ENCODE measurements at places on chromosomes 12 and 14. TPM values are rescaled to one million over a fixed set of nuclear protein-coding genes. Genes with fewer than 3 reads are reported as not detected.

DNA sequence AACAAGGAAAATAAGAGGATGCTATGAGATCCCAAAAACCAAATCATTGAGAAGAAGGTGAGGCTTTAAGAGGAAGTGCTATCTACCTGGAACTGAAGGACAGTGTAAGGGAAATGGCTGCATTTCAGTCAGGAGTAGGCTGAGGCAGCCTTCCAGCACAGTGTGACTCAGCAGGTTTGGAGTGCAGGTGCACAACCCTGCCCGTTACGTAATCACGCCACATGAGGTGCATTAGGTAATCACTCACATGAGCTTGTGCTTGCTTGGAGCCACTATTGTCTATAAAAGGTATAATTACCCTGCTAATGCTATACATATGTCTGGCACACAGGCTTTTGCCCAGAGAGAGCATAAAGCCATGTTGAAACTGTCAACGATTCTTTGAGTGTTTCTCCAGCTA is 74.9 kb downstream of the DIO2 start:
- no peak for DNase-seq

DNA sequence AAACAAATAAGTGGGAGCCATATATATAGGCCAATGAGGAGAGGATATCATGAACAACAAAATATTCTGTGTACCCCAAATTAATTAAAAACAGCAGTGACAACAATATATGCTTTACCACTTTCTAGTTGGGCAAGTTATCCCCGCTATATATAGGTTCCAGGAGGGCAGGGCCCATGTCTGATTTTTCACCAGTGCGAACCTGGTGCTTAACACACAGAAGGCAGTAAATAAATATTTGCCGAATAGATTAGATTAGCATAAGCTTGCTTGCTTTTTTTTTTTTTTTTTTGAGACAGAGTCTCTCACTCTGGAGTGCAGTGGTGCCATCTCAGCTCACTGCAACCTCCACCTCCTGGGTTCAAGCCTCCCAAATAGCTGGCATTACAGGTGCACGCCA is 3.4 kb upstream of the MIP start:
- DNase-seq = no peak

GRCh38 chr14:65258391-65258790 is 154.1 kb upstream of the FUT8 start:
- DNase-seq = no peak

The RXYLT1 gene
- 28.6 TPM for polyA plus RNA-seq

DNA sequence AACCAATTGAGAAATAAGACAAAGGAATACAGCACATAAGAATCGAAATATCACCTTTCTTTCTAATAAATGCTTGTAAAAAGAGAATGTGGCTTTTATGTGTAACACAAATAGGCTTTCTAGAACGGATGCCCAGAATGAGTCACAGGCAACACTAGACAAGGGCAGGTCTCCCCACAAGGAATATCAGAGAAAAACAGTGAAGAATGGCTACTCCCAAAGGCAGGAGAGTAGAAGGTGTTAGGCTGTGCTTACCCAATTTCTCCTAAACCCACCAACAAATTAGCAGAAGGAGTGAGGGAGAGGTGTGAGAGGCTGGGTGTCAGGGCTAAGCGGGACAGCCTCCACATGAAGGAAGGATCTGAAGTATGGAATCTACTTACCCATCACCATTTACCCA is 55.2 kb downstream of the GALNT4 start:
- no peak for DNase-seq

The BMP4 gene
- polyA plus RNA-seq = 48.0 TPM

DNA sequence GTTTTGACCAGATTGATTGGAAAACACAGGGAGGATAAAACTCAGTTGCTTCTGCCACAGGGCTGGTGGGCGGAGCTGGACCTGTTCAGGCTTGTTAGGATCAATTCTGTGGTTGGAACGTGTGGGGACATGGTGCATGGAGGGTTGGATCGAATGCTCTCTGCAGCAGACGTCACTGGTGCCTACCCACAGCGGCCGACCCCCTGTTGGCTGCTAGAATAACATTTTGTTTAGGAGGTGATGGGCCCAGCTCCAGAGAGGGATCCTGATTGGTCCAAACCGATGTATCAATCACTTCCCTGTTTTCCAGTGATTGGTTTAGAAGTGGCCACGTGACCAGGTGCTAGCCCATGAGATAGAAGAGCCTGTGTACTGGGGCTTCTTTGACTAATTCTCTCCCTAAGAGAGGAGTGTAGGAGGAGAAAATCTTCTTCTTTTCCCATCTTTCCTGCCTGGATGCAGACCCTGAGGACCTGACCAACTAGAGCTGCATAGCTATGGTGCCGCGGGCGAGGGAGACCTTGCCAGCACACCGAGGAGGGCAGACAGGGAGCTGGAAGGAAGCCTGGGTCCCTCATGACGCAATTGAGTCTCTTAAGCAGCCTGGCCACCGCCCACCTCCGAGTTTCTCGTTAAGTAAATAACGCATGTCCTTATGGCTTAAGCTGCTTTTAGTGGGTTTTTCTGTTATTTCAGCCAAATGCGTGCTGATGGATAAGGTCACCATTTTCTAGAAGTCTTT is 163.5 kb downstream of the AACS start:
- DNase-seq = no peak

GRCh38 chr14:82811246-82811645 is 1277.6 kb upstream of the SEL1L start:
- DNase-seq = no peak

The ART4 gene
- polyA plus RNA-seq = 0.68 TPM

DNA sequence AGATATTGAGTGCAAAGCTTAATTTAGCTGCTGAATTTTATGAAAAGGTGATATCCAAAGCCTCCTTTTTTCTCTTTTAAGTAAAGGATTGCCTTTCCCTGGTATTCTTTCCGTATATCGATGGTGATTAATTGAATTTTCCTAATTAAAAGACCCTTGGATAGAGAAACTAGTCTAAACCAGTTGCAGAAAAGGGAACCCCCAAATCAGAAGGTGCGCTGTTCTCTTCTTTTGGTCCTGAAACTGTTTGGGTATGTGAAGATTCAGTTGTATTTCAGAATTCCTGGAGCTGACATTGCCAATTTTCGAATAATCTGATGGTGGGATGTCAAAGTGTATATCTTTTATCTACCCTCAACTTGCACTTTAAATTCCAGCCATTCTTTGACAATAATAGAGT is 1.9 kb downstream of the GPHN start:
- no peak for DNase-seq

DNA sequence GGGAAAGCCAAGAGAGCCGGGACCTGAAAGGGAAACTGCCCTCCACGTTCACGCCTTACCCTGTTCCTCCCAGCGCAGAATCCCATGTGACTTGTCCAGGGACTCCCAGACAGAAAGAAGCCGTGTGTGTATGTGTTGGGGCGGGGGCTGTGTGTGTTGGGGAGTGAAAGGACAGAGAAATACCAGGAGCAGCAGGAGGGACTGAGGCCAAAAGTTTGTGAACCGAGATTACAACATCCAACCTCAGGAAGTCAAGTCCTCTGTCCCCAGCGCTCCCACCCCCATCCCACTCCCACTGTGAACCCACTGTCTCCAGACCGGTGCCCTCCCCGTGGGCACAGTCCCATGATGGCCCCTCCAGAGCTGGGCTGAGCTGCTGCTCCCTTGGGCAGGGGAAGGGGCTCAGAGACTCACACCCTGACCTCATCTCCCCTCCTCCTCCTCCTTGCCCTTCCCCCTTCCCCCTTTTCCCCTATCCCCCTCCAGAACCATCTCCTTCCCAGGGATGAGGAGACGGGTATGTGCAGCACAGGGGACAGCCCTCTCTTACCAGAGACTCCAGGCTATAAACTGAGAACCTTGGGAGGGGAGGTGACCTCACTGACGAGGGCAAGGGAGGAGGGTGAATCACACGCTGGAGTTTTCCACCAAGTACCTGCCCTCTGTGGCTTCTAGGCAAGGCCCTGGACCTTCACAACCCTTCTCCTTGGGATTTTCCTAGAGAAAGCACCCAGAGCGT is at the start of gene SLC6A12:
Gene SLC6A12 (minus strand): TSS at position 155 of the 739 bp plus-strand sequence. CDS start 4,171 bp downstream, outside the sequence.
- DNase-seq = no peak

- no peak for DNase-seq
Measured at GRCh38 chr12:71548893-71549292, 109.3 kb downstream of the LGR5 start.

GRCh38 chr12:24948757-24949722 is at the start of gene BCAT1:
Gene BCAT1 (minus strand): TSS chr12:24949101. CDS start chr12:24948932, 169 bp downstream.
- DNase-seq = peak; percentile 59

GRCh38 chr14:60768602-60769001 is 34.0 kb downstream of the MNAT1 start:
- DNase-seq = no peak

- no peak for DNase-seq
Measured at GRCh38 chr12:106527356-106527755, 55.4 kb upstream of the RFX4 start.

DNA sequence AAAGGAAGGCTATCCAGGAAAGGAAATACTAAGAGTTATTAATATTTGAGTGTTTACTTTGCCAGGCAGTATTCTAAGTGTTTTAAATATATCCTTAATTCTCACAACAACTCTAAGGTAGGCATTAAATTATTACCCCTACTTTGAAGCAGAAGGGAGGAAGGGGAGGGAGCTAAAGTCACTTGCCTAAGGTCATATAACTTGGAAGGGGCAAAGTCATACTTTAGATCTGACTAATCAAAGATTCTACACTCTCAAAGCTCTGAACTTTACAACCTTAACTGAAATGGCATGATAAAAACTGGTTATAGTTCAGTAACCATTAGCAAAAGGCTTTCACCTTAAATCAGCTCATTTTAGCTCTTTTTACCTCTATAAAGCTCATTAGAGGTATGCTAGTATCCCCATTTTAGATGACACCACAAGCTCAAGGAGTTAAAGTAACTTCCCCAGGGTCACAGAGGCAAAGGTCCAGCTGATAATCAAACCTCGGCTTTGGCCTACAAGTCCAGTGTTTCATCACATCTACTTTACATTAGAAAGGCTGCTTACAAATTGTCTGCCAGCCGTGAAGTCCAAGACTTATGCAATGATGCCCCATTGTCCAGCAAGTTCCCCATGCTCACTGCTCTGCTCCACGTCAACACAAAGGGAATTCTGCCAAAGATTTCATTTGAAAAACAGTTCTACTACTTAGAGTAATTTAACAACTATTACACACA is 223.9 kb downstream of the MED13L start:
- DNase-seq = no peak

GRCh38 chr14:73829526-73830431 is 21.9 kb upstream of the PTGR2 start:
- DNase-seq = no peak

GRCh38 chr12:113903381-113903863 is 62.7 kb downstream of the RBM19 start:
- DNase-seq = no peak

DNA sequence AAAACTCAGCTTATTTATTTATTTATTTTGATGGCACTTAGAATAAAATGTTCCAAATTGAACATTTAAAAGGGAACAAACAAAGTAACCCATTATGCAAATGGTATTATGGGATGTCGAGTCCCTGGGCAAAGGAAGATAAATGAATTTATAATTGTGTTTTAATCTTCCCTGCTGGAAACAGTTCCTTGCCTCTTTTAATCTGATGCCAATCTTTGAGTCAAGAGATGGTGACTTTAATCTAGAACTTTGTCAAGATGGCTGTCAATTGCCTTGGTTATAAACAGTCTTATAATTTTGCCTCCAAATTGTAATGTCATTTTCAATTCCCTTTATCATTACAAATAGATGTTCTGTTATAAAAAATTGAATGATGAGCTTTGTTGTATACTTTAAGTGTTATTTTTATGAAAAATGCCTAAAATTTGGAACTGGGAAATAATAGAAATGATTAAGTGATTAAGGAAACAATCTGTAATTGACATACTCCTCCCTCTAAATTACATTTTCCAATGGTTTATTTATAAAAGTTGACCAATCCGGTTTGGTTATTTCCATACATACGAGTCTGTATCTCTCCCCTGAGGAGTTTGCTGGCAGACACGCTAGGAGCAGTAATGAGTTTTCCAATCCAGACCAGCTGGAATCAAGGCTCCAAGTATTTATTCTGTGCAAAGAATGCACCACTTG is 134.9 kb upstream of the FRMD6 start:
- DNase-seq = no peak

GRCh38 chr12:51815571-51815970 is 32.9 kb downstream of the FIGNL2 start:
- no peak for DNase-seq

The SLC5A8 gene
- polyA plus RNA-seq = 36.6 TPM

- DNase-seq = no peak
Measured at GRCh38 chr12:102977945-102978706, 20.7 kb downstream of the ASCL1 start.

- DNase-seq = no peak
Measured at GRCh38 chr12:1044199-1044598, 53.2 kb downstream of the ERC1 start.

The PRICKLE1 gene
- 47.8 TPM for polyA plus RNA-seq

The TAS2R8 gene
- polyA plus RNA-seq = not detected

GRCh38 chr14:76019676-76020075 is 34.1 kb downstream of the IFT43 start:
- no peak for DNase-seq

- no peak for DNase-seq
Measured at GRCh38 chr12:124664395-124665111, 97.1 kb upstream of the NCOR2 start.

The RFX4 gene
- not detected for polyA plus RNA-seq

DNA sequence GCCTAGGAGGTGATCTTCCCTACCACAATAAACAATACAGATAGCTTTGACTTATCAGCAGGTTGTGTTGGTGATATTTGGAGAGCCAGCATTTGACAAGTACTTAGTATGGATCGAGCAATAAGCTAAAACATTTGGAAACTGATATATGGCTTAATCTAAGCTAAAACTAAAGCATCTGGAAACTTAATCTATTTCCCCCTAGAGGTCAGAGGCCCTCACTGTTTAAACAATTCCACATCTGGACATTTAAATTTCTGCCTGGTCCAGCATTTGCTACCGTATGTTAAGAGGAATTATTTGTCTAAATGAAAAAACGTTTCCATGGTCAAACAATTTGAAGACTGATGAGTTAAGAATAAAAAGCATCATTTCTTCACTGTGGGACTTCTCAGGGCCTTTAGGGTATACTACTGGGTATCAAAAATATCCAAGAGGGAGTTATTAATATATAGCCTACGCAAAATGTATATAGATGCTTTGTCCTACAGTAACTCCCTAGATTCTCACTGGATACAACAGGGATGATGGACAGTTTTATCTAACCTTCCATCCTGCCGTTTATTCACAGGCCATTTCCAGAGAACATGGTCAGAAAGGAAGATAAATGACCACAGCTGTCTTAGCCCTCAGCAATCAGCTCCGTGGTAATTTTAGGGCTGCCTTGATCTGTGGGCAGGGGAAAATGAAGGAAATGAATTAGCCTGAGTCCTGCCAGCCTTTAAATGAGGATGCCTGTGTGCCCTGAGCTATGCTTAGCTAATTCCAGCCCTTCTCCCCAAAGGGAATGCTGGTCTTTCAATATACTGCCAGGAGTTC is 135.4 kb upstream of the NUDT4 start:
- no peak for DNase-seq

DNA sequence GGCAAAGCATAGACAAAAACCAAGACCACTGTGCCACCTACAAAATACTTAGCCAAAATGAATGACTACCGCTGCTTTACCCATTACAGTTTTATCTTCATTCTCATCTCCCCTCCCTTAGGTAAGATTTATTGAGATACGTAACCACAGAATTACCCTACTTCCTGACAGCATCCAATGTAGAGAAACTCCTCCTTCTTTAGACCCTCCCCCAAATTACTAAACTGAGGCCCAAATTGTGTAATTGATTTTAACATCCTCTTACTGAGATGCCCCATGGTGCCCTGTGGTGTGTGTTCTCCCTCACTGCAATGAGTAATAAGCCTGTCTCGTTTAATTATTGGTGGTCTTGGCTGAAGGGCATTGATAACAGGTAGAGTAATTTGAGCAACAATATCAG is 19.1 kb downstream of the VRK1 start:
- DNase-seq = no peak

- DNase-seq = no peak
Measured at GRCh38 chr12:93007544-93007943, 78.4 kb upstream of the EEA1 start.
